ENCODE measurements at places on chromosomes 1 and 21. TPM values are rescaled to one million over a fixed set of nuclear protein-coding genes. Genes with fewer than 3 reads are reported as not detected.

- H3K4me3 ChIP-seq = no peak overlapping the region
- H3K4me1 ChIP-seq = peaks cover 17% of the 10 kb centered on the region
- H3K36me3 ChIP-seq = peaks cover 5% of the 10 kb centered on the region
- DNase-seq = no peak
- H3K27ac ChIP-seq = no peak overlapping the region
Observed at GRCh38 chr1:169348383-169349036, 19.1 kb downstream of the NME7 start.

DNA sequence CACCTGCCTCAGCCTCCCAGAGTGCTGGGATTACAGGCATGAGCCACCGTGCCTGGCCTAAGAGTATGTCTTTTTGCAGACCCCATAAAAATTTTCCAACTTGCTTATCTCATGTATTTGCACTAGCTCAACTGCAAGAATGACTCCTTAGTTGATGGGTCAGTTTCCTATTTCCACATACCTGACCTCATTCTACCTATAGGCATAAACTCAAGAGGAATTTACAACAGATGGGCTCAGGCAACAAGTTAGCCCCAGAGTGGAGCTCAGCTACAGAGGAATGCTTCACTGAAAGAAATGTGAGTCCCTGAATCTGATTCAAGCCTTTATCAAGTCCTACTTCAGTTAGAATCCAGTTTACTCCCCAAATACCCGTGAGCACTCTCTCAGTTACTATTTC is 5.3 kb upstream of the SLC37A1 start:
- H3K27me3 ChIP-seq = peaks cover 19% of the 10 kb centered on the region
- H3K4me1 ChIP-seq = no peaks in the 10 kb centered on the region
- DNase-seq = no peak
- no peaks in the 10 kb centered on the region for H3K36me3 ChIP-seq
- no peak overlapping the region for H3K4me3 ChIP-seq

- peak; percentile 45 for DNase-seq
- peaks cover 35% of the 10 kb centered on the region for H3K36me3 ChIP-seq
- H3K4me1 ChIP-seq = peaks cover 41% of the 10 kb centered on the region
- peak overlapping the region; percentile 10 for H3K27ac ChIP-seq
Observed at GRCh38 chr21:44792702-44793591, 8.7 kb downstream of the UBE2G2 start.

The CTH gene
- 13.7 TPM for total RNA-seq

The LIN28A gene
- not detected for total RNA-seq

Data from activated T-helper 1 cell treated with anti-CD3 and anti-CD28 coated beads, Interleukin-12 subunit alpha, Interleukin-12 subunit beta, Interleukin-2, Interleukin-4 antibody, amounts not matched to agents 30 ng/mL and 10 ng/mL and 1 ng/mL, durations not matched to agents 14 hours and 24 hours and 36 hours (primary cell).